Foreskin keratinocyte (primary cell): ENCODE measurements at places on chromosomes 1 and 21.

- peak; percentile 24 for DNase-seq
These were observed 359.1 kb downstream of the BARHL2 start for GRCh38 chr1:90357995-90358394.

- no peak for DNase-seq
These were observed 2.5 kb upstream of the HLCS start for GRCh38 chr21:36968976-36969375.

DNA sequence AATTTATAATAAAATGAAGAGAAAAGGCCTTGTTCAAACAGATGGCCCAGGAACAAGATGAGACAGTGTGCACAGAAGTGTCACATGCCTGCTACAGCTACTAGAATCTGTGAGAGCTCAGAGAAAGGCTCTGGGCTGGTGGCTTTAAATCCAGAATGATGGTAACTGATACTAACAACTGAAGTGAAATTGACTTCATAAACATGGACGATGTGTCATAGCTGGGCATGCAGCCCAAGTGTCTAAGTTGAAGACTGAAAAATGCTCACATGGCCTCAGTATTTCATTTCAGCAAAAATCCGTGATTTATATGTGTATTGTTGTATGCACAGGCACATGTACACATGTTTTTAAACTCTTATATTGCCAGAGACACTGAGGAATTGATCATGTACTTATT is 208.3 kb upstream of the RUNX1 start:
- DNase-seq: peak; percentile 88

- DNase-seq: no peak
These were observed 462.3 kb downstream of the OMA1 start for GRCh38 chr1:58084266-58084665.

DNA sequence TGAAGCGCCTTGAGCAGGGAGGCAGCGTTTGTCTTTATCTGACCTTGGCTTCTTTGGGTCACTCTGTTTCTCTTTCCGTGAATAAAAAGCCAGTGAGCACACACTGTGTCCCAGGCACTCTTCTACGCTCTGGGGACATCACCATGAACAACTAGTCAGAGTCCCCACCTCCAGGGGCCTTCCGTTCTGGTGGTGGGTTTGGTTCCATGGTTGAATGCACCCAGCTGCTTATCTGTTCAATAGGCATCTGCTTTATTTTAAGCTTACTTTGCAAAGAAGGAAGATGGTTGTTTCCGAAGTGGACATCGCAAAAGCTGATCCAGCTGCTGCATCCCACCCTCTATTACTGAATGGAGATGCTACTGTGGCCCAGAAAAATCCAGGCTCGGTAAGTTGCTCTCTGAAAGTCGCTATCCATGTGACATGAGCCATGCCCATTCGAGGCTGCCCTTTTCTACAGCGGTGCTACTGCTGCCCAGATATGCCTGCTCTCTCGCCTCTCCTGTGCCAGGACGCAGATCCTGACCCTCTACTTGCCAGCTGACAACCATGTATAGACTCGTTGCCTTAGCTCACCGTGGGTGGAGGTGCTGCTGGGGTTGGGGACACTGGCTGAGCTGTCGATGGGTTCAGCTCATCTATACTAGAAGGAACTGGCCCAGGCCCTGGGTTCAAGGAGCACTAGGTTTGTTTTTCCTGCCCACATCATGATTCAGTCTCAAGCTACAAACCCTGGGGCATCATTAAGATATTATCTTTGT is 5.9 kb downstream of the MX1 start:
- no peak for DNase-seq

DNA sequence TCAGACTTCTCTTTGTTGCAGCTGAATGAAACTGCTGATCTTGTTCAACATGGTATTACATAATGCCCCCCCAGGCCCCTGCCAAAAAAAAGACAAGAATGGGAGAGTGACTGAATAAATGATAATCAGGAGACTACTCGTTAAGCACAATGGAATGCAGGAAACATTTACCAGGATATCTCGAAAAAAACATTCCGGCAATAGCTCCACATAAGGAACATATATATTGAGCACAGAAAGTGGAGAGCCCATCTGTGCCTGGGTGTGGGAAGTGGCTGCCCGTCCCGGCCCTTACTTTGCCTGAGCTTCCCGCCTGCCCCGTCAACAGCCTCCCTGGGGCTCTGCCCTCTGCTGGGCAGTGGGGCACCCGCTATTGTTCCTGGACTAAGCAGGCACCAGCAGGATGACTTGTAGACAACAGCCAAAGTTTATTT is 13.3 kb downstream of the TRIM11 start:
- DNase-seq: no peak

GRCh38 chr1:110150330-110151174 is at the start of gene SLC6A17:
TSS of gene SLC6A17 (plus strand) at chr1:110150494. CDS start at chr1:110166930, 16,436 bp downstream.
- peak; percentile 52 for DNase-seq

- no peak for DNase-seq
These were observed 20.7 kb downstream of the LBR start for GRCh38 chr1:225406976-225407725.

DNA sequence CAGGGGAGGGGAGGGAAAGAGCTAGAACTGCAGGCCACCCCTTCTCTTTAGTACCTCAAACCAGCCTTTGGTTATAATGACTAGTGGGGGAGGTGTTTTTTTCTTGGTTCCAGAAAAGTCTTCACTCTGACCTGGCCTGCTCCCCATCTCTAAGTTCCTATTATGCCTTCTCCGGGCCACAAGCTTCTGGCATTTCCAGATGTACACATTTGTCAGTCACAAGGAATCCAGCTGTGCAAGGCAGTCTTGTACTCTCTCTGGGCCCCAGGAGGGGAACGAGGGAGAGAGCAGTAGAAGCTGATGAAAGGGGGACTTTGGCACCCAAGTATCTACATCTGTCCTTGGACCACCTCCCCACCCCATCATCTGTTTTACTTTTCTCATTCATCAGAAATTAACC is 2.7 kb upstream of the FALEC start:
- DNase-seq: no peak

GRCh38 chr1:40318970-40319621 is 2.0 kb upstream of the COL9A2 start:
- no peak for DNase-seq

DNA sequence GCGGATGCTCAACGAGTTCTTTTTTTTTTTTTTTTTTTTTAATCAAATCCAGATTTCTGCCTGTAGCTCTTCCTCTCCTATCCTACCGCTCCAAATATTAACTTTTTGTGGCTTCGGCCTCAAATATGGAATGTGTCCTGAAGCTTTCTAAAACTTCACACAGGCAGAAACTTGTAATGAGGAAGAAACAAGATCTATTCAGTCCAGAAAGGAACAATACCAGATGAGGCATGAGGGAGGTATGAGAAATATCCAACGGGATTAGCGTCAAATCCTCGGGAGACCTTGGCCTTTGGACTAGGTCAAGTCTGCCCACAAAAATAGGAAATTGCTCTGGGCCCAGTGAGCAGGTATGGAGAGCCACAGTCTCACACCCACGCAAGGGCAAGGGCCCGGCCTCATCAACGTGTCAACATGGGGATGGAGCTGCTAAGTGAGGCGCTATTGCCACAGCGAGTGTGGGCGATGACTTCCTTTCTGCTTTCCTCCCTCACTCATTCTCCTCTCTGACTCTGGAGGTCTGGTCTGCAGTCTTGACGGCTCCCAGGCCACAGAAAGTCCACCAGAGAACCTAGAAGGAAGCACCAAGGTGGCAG is 66.6 kb downstream of the BCAR3 start:
- peak; percentile 82 for DNase-seq

- DNase-seq: peak; percentile 18
These were observed 58.4 kb downstream of the ASH1L start for GRCh38 chr1:155504207-155504606.
